MV-4-11 (cell line): ENCODE measurements at places on chromosomes 7 and 10.

DNA sequence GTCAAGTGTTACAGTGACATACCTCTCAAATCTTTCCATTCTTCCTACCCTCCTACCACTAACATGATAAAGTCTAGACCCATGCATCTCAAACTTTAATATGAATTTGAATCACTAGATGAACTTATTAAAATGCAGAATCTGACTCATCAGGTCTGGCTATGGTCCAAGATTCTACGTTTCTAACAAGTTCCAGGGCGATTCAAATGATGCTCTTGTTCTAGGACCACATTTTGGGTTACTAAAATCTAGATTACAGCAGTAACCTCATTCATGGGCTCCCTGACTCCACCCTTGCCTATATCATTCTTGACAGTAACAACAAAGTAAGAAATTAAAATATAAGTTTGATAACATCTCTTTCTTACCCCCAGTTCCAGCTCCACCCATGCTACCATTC is 124.8 kb upstream of the LSM8 start:
- DNase-seq = no peak

- no peak for DNase-seq
Measured at GRCh38 chr7:83347945-83348444, 185.3 kb upstream of the PCLO start.

GRCh38 chr7:157517782-157518513 is 181.1 kb downstream of the DNAJB6 start:
- DNase-seq = no peak

GRCh38 chr7:66877577-66878300 is 43.3 kb upstream of the TMEM248 start:
- peak; percentile 87 for DNase-seq

GRCh38 chr10:123863721-123864482 is 27.7 kb downstream of the CPXM2 start:
- no peak for DNase-seq

DNA sequence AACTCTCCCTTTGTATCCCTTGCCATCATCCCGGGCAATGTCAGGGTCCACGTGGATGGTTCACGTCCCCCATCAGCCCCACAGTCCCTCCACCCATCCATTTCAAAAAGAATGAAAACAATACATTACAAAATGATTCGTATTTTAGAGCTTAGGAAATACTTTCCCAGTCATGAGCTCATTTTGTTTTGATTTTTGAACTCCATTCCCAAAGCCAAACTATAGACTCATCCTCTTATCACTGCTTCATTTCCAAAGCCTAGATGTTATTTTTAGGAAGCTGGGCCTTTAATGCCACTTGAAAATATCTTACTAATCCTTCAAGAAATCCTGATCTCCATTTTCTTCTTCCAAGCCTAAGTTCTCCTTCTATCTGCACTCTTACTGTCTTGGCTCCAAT is 72.1 kb downstream of the WNT2 start:
- no peak for DNase-seq

- no peak for DNase-seq
Measured at GRCh38 chr10:63286754-63287264, 153.7 kb downstream of the NRBF2 start.

GRCh38 chr7:115763347-115763746 is 267.2 kb downstream of the TFEC start:
- no peak for DNase-seq

DNA sequence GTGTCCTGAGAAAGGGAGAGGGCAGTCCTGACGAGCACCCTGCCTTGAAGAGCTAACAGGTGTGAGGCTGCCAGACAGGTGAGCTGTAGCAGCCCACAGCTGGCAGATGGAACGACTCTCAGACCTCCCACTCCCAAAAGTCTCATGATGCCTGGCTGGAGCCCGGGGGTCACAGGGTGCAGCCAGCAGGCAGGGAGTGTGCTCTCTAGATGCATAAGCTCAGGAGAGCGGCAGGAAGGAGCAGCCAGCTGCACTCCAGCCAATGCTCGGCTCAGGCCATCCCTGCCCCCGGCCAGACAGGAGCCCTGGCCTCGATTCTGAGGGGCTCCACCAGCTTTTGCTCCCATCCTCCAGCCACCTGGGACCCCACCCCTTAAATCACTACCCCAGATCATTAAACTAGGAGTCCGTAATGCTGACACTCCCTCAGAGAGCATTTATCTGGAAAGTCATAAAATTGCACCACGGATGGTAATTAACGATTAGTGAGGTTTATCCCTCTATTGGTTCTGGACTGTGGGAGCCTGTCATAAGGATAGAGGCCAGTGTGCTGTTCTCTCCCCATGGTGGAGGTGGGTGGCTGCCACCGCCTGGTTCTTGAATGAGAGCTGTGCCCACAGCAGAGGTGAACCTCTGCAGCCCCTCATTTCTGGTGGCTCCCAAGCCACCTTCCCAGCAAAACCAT is 63.5 kb upstream of the ZMIZ1 start:
- DNase-seq = no peak

DNA sequence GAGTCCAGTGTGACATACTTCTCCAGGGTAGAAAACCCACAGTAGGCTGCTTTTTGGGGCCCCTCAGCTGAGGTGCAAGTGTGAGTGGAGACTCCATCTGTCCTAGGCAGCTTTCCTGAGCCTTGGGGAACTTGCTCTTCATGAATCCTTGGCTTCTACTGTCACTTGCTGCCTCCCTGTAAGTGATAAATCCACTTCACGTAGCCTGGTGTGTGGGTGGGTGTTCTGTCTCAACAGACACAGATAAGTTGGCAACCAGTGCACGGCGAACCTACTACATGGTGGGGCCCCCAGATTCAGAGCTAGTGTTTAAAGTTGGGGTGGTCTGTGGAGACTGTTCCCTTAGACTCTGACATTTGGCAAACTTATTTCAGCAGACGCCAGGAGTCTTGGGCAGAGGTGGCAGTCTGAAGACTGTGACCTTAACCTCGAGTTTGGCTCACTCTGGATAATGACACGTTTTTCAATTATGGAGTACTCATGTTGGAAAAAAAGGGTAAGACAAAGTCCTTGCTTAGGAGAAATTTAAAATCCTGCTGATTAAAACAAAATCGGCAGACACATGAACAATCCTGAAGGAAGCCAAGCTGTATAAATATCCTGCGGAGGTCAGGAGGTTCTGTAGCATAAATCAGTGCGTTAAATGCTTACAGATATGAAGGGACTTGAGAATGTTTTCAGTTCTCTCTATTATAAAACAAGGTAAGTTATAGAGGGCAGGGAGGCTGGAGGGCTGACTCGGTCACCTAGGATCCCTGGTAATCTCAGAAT is 376.9 kb downstream of the PHTF2 start:
- DNase-seq = no peak

DNA sequence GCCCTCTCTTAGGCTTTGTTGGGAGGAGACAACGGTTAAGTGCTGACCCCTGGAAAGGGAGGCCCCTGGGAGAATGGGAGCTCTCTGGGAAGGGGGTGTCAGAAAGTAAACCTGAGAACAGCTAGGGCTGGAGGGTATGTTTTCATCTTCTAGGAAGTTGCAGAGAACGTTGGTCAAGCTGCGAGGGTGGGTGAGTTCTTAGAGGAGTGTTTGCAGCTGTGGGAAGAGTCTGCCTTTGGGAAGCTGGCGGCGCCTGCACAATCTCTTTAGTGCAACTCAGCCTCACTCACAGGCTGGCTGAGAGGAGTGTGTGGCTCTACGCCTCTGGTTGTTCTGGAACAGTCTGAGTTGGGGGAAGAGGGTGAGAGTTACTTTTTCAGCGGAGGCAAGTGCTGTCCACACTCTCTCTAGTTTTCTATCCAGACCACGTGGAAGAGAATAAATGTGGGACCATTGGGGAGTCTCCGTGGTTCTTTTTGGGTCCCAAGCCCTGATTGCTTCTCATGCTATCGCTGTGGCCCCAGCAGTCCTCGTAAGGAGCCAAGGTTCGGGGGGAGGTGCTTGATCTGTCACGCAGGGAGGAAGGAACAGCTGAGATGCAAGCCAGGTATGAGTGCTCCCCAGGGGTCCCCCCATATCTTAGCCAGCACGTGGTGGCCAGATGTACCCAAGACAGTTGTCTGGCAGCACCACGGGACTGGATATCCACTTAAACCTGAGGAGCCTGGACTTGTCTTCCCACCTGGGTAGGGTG is 237.2 kb downstream of the BUB3 start:
- peak; percentile 22 for DNase-seq

- no peak for DNase-seq
Measured at GRCh38 chr7:125934539-125934938, 1004.9 kb upstream of the POT1 start.

- peak; percentile 58 for DNase-seq
Measured at GRCh38 chr7:114083166-114084001, 164.6 kb upstream of the PPP1R3A start.

GRCh38 chr10:133130602-133131001 is 29.4 kb upstream of the KNDC1 start:
- DNase-seq = no peak

- no peak for DNase-seq
Measured at GRCh38 chr7:106570948-106571418, 90.0 kb downstream of the CCDC71L start.

GRCh38 chr10:119858063-119858462 is 14.6 kb downstream of the MCMBP start:
- no peak for DNase-seq

- peak; percentile 37 for DNase-seq
Measured at GRCh38 chr10:96695366-96695765, 24.9 kb downstream of the PIK3AP1 start.

GRCh38 chr7:47484923-47485639 is 96.8 kb downstream of the TNS3 start:
- DNase-seq = no peak

DNA sequence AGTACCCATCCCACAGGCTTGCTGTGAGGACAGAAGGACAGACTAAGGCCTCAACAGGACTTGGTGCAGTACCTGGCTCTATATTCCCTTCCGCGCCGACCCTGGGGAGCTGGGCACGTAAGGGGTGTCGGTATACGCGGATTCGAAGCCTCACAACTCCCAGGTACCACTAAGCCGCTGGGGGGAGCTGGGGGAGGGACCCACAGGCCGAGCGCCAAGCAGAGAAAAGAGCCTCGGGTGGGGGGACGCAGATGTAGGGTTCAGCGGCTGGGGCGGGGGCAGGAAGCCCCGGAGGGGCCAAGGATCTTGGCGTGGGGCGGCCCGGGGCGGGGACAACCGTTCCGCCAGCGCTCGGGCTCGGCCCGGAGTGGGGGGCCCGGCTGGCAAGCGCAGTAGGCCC is 126.4 kb upstream of the ZNF746 start:
- no peak for DNase-seq

GRCh38 chr10:36885746-36886145 is 239.7 kb upstream of the ANKRD30A start:
- DNase-seq = no peak

DNA sequence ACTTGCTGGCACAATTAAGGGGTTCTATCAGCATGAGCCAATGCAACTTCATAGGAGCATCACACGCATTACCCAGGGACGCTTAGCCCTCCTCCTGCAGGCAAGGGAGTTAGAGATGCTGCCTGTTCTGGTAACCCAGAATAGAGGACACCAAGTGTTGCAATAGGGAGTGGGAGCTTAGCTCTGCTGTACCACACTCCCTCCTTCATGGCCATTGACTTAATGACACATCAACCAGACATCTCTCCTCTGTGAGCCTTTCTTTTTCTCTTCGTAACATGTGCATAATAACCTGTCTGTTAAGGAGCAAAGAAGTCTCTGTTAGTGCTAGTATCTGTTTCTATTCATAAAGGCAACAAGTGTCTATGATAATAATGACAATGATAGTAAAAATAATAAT is 282.4 kb downstream of the SORCS3 start:
- DNase-seq = no peak

- DNase-seq = peak; percentile 49
Measured at GRCh38 chr7:95690367-95690947, 81.9 kb upstream of the DYNC1I1 start.

GRCh38 chr10:56068473-56069263 is 292.4 kb downstream of the ZWINT start:
- DNase-seq = no peak

- DNase-seq = no peak
Measured at GRCh38 chr10:75466001-75466400, 34.6 kb downstream of the LRMDA start.

- DNase-seq = no peak
Measured at GRCh38 chr10:103941801-103942200, 23.8 kb upstream of the STN1 start.

GRCh38 chr7:158473221-158473620 is 114.4 kb downstream of the PTPRN2 start:
- peak; percentile 2 for DNase-seq

- DNase-seq = no peak
Measured at GRCh38 chr7:5481241-5482019, 57.8 kb upstream of the TNRC18 start.

DNA sequence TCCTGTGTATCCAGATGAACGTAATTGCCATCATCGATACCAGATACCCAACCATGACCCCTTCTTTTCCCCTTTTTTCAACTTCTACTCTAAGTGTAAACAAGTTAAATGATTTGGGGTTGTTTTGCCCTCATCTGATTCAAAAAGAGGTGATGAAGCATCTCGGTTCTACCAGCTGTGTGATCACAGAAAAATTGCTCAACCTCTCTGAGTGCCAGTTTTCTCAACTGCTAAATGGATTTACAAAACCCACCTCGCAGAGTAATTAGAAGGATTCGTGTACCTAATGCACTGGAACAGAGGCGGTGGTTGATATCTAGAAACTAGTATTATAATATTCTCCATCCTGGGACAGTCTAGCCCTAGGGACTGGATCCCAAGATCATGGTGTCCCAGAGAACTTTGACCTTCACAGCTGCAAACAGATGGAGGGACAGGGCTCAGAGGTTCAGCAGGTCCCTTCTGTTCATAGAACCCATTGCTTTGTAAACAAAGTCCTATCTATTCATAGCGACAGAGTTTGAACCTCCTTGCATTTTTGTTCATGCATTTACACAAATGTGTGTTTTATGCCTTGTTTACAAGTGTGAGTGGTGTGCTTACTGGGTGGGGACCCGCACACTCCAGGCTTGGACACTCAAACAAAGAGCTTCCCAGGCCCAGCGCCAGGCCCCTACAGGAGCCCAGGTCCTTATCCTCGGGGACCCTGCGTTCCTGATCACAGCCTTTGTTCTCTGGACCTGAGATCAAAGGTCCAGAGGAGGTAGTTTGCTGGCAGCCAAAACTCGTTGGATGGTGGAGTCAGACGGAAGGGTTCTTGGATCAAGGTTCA is 46.4 kb downstream of the CALML3 start:
- DNase-seq = no peak

GRCh38 chr10:11411926-11412545 is 199.4 kb downstream of the USP6NL start:
- peak; percentile 1 for DNase-seq

- no peak for DNase-seq
Measured at GRCh38 chr10:51920672-51921071, 221.3 kb upstream of the CSTF2T start.

- no peak for DNase-seq
Measured at GRCh38 chr10:61098966-61099365, 155.0 kb upstream of the RHOBTB1 start.

GRCh38 chr10:31034098-31034909 is 2.6 kb upstream of the ZNF438 start:
- peak; percentile 93 for DNase-seq

DNA sequence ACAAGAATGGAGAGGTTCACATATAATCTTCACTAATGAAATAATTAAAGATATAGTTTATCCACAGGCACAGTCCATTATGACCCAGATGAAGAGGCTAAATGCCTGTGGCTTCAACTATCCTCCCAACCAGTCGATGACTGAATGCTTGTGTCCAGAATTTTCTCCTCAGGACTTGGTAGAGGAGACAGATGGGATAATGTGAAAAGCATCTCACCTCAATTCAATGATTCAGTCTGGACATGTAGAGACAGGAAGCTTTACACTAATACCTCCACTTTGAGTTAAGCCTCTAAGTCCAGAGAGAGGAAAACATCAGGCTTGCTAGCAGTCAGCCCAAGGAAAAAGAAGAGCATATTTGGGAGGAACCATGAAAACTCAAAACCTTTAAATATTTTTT is 59.1 kb upstream of the COL1A2 start:
- DNase-seq = no peak
